ENCODE measurements at places on chromosomes 4 and X.

DNA sequence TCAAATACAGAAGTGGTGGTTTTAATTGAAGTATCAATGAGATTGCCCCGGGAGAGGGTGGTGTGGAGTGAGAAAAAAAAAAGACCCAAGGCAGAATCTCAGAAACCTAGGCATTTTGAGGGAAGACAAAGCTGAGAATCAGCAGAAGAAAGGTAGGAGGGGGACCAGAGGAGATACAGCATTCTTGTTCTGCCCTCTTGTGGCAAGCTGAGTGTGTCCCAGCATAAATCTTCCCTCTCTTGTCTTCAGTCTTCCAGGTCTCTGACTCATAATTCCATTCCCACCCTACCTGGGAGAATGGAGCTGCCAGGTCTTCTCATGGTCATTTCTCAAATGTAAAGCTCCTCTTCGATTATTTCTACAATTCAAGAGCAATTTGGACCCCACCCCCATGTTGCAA is 32.7 kb upstream of the MAGED1 start:
- DNase-seq, result peak; percentile 30

- no peak for DNase-seq
These were observed 241.6 kb downstream of the MGST2 start for GRCh38 chr4:139907001-139907809.

GRCh38 chr4:14596028-14596427 is 406.3 kb upstream of the CPEB2 start:
- DNase-seq, result no peak

GRCh38 chr4:13912966-13913365 is 285.4 kb upstream of the BOD1L1 start:
- no peak for DNase-seq

DNA sequence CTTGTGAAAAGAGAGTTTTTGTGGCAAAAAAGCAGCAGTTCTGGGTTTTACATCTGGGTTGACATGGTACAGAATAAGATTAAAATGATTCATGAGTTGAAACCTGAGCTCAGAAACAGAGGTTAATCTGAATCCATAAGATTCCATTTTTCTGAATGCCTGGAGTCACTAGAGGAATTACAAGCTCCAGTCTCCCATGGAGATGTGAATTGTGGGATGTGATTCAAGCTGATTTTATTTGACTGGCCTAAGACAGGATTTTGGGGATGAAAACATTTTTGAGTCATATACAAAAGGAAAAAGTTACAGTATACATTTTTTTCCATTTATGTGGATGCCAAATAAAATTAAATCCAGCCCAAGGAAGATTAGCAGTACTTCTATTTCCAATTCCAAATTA is 161.1 kb downstream of the RBM46 start:
- no peak for DNase-seq

- DNase-seq, result no peak
These were observed 32.9 kb upstream of the TET2 start for GRCh38 chr4:105113800-105114199.

GRCh38 chrX:23783589-23784469 is 856 bp downstream of the SAT1 start:
- no peak for DNase-seq

DNA sequence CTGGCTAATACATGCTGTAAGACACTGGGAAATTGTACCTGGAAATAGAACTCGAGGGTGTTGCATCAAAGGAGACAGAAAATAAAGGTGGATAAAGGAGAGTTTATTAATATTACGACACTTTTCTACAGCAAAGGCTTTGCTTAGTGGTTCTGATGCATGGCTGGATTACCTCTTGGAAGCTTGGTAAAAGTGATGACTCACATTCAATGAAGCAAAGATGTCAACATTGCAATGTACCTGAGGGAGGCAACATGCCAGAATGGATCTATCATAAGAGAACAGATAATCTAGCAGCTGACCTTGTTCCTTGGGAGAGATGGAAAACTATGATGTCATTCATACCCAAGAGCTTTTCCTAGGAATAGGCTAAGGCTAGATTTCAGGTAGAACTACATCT is 735.1 kb upstream of the DIAPH2 start:
- no peak for DNase-seq

GRCh38 chr4:94728056-94728766 is 29.5 kb upstream of the BMPR1B start:
- no peak for DNase-seq

GRCh38 chrX:153775293-153776119 is 5.3 kb upstream of the SRPK3 start:
- no peak for DNase-seq

- DNase-seq, result no peak
These were observed 126.6 kb downstream of the SLC39A8 start for GRCh38 chr4:102218656-102219055.

DNA sequence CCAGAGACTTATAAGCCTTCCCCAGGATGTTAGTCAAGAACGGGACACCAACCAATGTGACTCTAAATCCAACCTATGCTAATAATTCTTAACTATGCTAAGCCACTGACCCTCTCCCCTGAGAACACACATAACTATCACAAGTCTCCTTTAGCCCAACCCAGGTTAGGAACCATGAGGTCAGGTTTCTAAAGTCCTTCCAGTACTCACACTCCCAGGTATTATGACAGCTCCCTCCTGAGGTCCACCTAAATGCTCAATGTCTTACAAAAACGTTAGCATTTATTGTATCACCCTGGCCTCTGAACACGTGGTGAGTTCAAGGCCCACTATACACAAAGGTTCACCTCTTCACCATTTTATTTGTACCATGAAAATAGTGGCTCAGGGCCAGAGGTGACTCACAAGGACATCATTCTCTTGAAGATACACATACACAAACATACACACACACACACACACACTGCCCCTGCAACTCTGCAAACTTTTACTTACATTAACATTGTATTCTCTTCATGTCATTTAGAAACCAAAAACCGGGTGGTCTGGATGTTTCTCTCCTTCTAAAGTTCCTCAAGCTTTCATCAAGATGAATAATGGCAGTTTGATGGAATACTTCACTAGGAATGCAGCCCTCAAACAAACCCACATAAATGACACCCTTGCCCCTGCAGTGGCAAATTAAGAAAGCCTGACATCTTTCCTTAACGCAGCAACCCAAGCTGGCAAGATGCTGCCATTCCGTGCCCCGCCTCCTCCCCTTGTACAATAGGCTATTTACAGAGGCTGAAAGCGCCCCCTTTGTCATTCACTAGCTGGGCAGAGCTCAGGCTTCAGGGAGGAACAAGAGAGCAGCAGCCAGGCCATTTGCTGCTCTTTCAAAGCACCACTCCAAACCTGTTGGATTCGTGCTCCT is 17.7 kb downstream of the ACSL1 start:
- no peak for DNase-seq

DNA sequence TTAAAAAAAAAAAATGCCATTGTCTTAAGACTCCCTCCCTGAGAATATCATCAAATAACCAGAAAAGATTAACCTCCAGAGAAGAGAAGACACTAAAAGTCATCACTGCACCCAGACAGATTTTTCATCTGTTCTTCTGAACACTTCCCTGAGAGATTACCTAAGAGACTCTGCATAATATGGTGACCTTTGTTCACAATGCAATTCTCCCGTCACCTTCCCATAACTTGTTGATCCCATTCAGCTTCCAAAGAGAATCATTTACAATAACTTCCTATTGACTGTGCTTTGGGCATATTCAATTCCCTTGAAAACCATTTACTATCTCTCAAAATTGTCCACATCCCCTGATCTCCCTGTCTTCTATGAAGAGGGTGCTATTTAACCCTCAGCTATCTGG is 85.1 kb upstream of the SMAD1 start:
- DNase-seq, result no peak

DNA sequence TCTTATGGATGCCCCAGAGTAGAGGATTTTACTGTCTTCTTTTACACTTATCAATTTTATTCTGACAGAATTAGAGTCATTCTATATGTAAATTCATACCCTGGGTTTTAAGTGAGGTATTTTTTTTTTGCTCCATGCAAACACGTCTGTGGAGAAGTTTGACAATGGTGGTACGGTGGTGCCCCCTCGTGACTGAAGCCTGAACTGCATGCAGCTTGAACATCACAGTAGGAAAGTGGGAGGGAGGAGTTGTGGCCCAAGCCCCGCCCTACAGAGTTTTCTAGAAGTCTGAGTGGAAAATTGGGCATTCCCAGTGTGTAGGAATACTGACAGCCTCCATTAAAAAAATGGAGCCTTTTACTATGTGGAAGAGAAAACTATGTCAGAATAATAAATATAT is 73.3 kb upstream of the RAB40AL start:
- DNase-seq, result peak; percentile 70

- no peak for DNase-seq
These were observed 3.3 kb upstream of the RELL1 start for GRCh38 chr4:37689353-37690095.

DNA sequence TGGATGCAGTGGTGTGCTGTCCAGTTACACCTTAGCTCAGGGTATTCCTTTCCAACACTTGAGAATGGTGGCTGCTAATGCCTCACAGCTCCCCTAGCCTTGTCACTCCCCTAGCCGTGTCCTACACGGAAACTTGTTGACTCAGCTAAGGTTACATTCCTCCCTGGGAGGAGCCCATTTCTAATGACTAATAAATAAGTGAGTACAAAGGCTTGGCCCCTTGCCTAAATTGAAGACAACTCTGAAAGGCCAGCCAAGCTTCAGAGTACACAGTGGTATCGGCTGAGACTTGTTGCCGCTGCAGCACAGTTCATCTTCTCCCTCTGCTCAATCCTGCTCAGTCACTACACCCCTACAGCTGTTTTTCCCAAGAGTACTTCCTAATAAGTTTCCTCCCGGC is 21.2 kb upstream of the SLC25A31 start:
- DNase-seq, result no peak

DNA sequence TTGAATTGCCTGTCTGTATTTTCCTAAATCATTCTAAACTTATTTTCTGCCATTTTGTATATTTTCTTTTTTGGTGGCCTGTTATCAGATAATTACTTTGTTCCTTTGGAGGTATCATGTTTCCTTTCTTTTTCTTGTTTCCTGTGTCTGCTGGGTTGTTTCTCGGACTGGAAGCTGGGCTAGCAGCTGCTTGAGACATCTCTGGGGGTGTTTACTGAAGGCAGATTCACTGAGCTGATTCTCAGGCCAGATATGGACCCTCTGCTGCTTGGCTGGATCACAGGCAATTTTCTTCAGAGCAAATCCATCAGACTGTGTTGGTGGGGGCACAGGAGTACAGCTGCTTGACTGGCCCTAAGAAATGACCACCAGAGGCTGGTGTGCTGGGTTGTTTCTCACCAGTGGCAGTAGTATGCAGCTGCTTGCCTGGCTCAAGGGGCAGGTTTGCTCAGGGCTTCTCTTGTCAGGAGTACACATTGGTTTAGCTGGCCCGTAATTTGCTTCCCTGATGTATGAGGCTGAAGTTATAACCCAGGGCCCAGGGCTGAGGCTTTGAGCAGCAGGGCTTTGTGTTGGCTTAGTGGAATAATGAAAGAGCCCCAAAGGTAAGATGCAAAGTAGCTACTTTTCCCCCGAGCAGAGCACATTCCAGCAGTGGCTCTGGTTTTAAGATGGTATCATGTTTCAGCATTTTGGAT is 680.6 kb downstream of the TECRL start:
- peak; percentile 92 for DNase-seq

- no peak for DNase-seq
These were observed 789.1 kb downstream of the PCDH18 start for GRCh38 chr4:136743238-136743637.

GRCh38 chr4:54731552-54731951 is 73.8 kb downstream of the KIT start:
- DNase-seq, result no peak

GRCh38 chrX:26925088-26925487 is 538.1 kb downstream of the PPP4R3C start:
- DNase-seq, result no peak

DNA sequence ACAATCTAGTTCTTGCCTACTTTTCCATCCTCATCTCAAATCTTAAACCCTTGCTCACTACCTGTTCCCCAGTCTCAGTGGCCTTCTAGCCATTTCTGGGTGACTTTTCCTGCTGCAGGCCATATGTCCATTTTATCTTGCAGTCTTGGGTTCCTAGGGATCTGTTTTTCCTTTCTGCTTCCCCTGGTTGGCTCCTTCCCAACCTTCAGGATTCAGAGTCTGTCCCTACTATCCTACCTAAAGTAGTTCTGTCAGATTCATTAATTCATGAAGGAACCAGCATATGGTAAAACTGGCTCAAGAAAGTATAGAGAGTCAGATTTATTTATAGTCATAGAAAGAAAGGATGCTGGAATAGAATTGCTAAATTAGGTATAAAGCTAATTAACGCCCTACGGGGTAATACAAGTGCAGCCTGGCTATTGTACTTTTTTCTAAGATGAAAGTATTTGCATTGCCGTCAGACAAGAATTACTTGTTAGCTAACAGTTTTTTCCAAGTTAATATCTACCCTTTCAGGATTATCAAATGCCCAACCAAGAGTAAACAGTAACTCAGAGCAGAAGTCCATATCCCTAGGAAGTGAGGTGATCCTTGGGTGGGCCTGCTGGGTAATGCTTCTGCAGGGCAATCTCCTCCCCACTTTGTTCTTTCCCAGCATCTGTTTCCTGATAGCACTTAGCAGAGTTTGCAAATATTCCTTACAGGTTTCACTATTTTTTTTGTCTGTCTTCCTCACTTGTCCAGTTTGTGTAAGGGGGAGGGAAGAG is 63.6 kb downstream of the REPS2 start:
- DNase-seq, result no peak

DNA sequence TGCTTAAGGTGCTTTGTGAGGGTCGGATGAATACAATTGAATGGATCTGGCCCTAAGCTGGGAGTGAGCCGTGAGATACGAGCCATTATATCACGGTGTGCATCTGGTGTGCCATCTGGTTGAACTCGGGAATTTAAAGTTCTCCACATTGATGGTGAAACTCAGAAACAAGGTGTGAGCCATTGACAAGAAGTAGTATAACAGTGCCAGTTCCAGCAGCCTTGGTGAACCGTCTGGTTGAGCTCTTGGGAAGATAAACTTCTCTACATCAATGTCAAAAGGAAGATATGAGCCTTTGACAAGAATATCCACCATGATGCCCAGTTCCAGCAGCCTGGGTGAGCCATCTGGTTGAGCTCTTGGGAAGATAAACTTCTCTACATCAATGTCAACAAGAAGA is 5.0 kb upstream of the CSF2RA start:
- DNase-seq, result no peak

DNA sequence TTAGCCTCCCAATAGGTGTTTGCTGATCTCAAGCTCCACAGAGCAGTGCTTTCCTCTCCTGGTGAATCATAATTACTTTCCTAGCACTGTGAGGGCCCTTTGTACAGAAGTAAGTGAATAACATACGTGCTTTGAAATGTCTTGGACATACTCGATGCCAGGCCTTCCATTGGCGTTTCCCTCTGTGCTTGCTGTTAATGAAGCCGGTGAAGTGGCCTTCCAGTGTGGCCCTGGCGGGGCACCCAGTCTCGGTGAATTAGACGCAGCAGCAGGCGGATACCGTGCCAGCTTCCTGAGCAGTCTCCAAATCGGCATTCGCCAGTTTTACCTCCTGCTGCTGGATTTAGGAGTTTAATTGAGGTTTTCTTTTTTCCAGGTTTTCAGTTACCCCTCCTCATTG is 132.3 kb downstream of the HMX1 start:
- DNase-seq, result no peak

DNA sequence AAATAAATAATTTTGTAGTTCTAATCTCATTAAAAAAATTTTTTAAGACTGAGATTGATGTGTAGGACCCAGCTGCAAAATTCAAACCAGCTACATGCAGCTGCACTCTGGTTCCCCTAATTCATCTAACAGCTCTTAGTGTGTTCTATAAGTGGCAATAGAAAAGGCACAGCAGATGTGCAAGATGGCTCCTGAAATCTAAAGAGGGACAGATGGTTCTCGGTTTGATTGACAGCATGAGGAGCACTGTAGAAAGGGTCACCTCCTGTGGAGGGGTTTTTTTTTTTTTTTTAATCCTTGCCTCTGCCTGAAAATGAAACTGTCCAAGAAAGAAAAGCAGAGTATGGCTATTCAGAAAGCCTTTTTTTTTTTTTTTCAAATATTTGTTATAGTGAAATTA is 16.9 kb upstream of the OCIAD1 start:
- peak; percentile 67 for DNase-seq
